ENCODE measurements at places on chromosomes 1 and 21.

DNA sequence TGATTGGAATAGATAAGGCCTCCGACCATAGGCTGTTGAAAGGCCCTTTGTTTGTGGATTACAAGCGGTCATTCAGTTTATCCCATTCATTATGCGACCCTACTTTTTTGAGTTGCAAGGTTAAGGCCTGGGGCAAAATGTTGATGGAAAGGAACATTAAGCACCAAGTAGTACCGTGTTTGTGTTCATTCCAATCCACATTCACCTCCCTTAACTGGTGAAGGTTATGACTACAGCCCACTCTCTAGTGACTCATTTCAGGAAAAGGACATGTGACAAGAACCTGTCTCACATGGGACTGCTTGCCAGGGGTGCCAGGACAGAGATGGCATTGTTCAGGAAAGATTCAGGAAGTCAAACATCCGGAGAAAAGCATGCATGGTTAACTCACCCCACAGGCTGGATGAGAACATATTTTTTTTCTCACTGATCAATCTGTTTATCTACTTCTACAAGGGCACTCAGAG is 81.6 kb downstream of the CD58 start:
- DNase-seq, result no peak

DNA sequence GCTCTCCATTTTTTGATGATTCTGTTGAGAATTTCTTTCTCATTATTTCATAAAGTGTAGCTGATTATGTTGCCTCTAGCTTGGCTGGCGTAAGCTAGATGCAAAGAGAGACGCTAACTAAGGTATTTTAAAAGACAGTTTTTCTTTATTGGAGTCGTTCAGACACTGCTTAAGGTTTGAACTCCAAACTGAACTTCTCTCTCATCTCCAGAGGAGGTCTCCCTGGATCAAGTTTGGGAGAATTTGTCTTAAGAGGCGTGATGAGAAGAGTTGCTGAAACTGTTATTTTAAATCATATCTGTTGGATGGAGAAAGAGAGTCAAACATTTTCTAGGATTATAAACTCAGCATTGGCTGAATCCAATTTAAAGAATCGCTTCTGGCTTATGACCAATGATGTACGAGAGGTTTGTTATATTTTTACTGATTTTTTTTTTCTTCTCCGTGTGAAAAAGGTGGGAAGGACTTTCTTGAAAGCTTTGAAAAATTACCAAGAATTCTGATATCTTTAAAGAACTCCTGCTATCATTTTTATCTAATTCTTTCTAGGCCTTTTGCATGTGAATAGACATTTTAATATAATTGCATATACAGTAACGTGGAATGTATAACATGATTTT is 34.0 kb downstream of the MAP3K7CL start:
- DNase-seq, result no peak

DNA sequence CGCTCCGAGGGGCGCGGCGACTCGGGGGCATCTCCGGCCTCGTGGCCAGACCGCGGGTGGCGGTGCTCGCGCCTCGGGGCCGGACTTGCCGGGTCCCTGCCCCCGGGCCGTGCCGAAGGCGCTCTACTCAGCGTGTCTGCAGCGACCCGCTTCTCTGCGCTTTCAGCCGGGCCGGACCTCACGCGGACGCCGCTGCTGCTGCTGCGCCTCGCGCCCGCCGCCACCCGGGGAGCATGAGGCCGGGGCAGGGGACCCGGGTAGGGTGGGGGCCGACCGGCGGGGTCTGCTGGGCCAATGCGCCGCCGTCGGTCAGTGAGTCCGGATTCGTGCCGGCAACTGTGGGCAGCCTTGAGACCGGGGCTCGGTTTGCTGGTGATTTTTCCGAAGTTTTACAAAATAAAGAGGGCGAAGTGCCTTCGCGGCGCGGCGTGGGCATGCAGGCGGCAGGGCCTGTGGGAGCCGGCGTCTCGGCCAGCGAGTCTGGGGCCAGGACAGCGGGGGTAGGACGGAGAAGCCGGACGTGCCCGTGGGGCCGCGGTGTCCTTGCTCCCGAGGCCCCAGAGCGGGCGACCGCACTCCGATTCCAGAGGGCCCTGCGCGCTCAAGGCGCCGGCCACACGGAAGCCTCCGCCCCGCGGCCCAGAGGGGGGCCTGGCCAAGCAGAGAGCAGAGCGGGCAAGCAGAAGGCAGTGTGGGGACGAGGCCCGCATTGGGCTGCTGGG is 749 bp downstream of the FAM163A start:
- no peak for DNase-seq

- DNase-seq, result no peak
Observed at GRCh38 chr1:216779686-216780085, 56.5 kb upstream of the ESRRG start.

GRCh38 chr1:61318319-61319125 is 236.2 kb downstream of the NFIA start:
- no peak for DNase-seq

DNA sequence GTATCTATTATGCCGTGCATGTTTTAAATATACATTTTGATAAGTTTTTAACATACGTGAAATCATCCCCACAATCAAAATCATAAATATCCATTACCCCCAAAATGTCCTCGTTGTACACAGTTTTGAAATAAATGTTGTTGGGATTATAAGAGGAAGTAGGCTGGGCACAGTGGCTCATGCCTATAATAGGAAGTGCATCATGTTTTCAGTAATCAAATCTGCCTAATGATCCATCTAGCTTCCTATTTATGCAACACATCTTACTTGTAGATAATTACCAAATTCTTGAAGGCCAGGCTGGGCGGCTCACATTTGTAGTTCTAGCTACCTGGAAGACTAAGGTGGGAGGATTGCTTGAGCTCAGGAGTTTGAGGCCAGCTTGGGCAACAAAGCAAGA is 15.0 kb upstream of the IFNGR2 start:
- no peak for DNase-seq

- no peak for DNase-seq
Observed at GRCh38 chr21:15651172-15651571, 78.6 kb upstream of the USP25 start.

- no peak for DNase-seq
Observed at GRCh38 chr1:42221952-42222606, 57.5 kb upstream of the GUCA2A start.

GRCh38 chr1:154878371-154879037 is 8.4 kb upstream of the KCNN3 start:
- peak; percentile 68 for DNase-seq

DNA sequence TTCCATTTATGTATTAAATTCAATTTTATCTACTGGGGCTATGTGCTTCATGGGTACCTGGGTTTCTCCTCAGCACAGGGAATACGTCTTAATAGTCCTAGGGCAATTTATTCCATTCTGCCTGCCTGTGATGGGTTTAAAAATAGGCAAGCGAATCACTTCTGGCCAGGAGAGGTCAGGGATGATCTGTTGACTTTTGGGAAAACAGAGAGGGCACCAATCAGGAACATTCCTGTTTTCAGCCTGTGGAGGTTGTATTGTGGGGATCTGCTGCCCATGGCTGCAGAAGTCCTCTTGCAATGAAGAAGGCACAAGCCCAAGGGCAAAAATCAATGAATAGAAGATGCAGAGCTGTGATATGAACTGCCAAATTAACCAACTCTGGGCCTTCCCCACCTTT is 303.1 kb downstream of the CTH start:
- DNase-seq, result no peak

DNA sequence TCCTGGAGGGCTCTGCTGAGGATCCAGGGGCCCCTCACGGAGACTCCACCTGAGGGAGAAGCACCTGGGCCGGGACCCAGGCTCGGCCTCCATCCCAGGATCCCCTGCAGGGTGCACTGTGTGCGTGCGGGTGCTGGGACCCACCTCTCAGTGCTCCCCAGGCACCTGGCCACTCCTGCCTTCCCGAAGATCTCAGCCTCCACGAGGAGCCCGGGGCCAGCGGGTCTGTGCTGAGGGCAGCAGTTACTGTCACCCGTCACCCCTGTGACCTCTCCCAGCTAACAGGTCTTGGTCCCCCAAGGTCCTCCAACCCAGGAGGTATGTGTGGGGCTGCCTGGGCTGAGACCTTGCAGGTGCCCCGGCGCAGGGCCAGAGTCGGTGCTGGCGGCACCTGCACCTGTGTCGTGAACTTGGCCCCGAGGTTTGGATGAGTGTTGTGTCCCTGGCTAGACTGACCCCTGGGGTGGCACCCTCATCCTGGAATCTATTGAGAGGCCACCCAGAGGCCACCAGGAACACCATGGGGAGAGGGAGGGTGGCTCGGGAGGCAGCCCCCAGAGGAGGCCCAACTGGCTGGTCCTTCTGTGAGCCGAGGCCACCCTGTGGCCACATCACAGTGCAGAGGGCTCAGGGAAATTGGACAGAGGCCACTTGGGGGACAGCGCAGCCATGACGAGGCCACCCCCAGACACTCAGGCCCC is 17.7 kb downstream of the MORN1 start:
- no peak for DNase-seq

GRCh38 chr1:193355178-193355577 is 168.8 kb upstream of the B3GALT2 start:
- no peak for DNase-seq

DNA sequence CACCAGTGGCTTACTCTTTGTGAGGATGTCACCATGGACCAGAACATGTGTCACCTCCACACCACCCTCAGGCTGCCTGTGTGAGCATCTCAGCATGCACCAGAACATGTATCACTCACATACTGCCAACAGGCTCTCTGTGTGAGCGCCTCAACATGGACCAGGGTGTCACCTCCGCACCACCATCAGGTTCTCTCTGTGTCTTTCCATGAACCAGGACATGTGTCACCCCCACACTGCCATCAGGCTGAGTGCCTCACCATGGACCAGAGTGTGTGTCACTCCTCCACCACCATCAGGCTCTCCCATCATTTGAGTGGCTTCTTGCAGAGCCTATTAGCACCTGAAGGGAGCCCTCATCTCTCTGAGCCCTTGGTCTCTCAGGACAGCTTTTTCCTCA is 125.2 kb downstream of the ZNF648 start:
- DNase-seq, result no peak

DNA sequence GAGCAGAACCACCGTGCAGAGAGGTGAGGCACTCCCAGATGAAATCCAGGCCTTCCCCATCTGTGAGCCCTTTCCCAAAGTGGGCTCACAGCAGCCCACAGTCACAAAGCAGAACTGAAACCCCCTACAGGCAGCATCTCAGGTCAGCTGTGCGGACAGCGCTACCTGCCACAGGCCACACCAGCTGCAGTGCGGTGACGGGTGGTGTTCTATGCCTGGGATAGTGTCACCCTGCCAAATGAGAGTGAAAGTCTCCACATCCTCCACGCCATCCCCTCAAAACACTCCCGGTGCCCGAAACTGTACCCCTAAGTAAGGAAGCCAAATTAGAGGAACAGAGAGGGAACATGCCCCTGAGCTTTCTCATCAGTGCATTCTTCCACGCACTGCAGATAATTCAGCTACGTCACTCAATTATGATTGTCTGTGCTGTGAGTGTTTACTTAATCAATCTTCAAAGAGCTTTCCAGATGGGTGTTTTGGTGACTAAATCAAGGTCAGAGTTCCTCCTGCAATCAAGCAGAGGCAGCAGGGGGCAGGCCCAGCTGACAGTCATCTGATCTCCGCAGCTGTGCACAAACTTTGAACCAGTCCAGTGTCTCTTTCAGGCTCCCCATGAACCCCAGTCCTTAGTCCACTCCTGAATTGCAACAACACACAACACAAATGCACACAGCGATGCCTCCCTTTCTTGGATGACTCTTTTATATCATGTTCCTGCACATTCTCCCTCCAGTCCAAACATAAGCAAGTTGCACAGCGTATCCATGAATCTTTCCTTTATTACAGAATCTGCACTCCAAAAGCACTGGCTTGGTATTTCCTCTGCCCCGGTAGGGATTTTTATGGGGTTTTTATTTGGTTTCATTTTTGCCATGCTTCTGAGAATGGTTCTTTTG is 150.0 kb downstream of the TOMM20 start:
- no peak for DNase-seq

DNA sequence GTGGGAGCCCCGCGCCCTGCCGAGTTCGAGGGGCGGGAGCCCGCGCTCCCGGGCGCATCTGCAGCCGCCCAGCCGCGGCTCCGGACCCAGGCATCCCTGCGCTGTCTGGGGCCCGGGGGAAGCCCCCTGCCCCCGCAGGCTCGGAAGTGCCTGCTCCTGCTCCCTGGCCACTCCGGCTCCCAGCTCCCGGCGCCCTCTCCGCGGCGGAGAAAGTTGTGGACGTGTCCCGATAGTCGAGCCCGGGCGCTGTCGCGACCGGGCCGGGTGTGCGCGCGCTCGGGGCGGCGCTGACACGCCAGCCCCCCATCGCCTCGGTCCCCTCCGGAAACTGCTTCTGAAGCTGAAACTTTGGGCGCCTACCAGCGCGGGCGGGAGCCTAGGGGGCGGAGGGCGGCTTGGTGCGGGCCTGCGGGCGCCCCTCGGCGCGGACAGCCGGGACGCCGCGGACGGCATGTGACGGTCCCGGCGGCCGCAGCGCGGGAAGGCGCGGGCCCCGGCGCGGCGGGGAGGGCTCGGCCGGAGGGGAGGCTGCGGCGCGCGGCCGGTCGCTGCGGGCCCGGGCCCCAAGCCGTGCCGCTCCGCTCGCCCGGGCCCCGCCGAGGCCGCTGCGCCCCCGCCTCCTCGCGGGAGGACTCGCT is 515 bp downstream of the MAN1C1 start:
- no peak for DNase-seq

DNA sequence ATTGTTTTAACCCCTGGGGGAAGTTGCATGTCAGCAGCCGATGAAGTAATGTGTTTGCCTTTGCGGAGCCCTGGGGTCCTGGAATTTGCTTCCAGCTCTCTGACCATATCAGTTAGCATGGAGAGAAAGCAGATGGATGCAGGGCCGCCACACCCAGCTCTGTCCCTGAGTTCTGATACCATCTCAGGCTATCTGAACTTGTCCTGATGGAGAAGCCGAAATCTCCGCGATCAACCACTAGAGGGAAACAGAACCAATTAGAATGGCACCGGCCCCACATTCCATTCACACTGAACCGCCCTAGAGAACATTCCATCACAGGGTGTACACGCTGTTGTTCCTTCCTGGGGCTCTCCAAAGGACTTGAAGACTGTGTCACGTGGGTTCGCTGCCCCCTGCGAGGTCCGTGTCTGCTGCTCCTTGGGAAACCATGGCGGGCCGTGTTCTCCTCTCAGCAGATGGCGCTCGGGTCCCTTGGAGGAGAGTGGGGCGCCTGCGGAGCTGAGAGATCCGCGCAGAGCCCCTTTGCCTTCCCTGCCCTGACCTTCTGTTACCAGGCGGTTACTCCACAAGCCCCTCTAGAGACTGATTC is 75.4 kb downstream of the ABCA4 start:
- DNase-seq, result peak; percentile 20

DNA sequence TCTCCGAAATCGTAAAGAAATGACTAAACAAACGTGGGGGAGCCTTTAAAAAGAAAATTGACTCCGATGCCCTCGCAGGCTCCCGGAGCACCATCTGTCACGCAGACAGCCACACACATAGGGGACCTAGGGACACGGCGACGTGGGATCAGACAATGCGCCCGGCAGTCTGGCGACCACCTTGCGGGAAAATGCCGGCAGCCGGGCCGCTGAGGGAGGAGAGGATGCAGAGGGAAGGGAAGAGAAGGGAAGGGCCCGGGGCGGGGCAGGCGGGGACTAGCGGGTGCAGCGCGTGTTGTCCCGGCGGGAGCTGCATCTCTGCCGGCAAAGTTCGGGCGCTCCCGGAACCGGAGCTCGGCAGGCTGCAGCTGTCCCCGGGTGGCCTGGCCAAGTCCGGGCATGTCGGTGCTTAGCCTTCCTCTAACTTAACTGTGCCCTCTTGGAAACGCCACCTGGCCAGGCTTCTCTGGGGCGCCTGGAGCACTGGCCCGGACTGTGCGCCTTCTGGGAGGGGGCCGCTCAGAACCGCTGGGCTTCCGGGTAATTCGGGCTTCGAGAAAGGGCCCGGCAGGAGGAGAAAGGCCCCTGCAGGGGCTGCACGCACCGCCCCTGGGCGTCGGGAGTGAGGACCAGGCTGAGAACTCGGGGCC is 1.8 kb downstream of the NHLH2 start:
- no peak for DNase-seq
